Stimulated activated CD4-positive, alpha-beta T cell treated with anti-CD3 and anti-CD28 coated beads, TNF-alpha, amount 100 ng/mL, for 1 hour (primary cell): ENCODE measurements at places on chromosomes 3 and 15.

GRCh38 chr3:45559560-45560118 is 34.9 kb upstream of the LIMD1 start:
- no peak for DNase-seq

DNA sequence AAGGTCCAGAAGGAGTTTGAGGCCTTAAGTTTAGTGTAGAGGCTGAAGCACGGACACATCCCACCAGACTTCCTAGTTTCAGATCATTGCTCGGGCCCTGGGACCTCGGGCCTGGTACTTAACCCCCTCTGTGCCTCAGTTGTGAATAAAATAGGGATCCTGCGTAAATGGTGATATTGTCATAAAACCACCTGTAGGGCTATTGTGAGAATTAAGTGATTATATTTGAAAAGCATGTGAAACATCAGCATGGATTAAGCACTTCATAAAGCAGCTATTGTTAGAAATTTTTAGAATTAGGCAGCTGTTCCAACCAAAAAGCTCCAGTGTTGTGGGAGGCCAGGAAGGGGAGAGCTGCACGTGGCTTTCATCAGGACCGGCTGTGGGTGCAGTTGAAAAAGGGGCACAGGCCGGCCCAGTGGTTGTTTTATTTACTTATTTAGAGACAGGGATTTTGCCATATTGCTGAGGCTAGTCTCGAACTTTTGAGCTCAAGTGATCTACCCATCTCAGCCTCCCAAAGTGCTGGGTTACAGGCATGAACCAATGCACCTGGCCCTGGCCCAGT is 4.4 kb downstream of the RCCD1 start:
- no peak for DNase-seq

GRCh38 chr15:54528021-54528420 is 549.8 kb downstream of the UNC13C start:
- DNase-seq = no peak

DNA sequence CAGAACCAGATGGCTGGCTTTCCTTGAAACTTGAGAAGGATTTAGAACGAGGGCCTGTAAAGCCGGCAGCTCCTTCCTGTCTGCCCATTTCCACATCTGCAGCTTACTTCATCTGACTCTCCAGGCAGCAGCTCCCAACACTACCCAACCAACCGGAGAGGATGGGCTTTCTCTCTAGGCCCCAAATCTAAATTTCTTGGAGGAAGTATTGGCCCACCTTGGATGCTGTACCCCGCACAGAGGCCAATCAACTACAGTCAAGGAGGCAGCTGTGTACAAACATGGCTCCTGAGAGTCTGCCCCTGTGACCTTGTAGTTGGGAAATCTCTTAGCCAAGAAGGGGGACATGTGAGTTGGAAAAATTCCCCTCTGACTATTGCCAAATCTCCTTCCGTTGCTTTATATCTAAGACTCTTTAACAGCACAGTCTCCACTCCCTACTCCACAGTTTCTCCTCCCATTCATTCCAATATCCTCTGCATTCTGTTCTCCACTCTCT is 8.0 kb upstream of the ACAP2 start:
- DNase-seq = no peak

- DNase-seq = no peak
Measured at GRCh38 chr3:56879436-56880215, 77.9 kb upstream of the ARHGEF3 start.
